ENCODE measurements at places on chromosomes 5 and 9.

- DNase-seq: no peak
These were observed 1.6 kb downstream of the CCL19 start for GRCh38 chr9:34689512-34689911.

DNA sequence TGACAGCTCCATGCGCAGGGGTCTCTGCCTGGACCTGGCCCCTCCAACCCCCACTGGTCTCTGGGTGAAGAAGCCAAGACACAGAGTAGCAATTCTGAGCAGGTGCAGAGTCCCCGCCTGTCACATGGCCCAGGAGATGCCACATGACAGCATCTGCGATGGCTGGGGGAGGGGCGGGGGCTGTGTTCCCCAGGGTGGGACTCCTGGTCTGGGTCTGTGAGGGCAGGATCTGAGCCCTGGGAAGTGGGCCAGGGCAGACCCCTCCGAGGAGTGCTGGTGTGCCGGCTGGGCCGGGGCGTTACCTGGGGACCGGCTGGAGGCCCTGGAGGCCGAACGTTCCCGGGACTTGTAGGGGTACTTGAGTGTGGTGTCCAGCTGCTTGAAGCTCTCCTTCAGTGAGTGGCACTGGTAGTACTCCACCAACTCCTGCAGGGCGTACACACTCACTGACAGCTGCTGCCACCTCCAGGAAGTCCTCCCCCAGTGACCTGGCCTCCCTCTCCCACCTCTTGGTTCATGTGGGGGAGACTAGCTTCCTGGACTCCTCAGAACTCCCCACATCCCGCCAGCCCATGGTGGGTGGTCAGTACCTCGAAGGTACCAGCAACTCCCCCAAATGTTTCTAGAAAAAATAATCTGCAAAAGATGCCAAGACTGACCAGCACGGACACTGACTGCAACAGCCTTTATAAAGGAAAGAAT lies 32.1 kb upstream of the SARDH start:
- no peak for DNase-seq

DNA sequence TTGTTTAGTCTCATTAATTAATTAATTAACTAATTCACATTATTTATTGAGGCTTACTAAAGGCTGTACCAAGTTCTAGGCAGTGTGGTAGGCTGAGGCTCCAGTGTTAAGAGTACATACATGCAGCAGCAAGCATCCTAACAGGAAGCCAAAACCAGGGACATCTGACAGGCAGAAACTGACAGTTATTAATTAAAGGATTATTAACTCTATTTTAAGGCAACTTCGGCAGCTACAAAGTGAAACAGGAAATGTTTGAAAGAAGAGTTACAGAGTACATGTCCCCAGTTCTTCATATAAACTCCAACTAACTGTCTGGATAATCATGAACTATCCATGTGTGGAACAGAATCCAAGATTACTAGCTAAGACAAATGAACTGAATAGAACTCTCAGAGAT lies 39.3 kb upstream of the GABRB2 start:
- no peak for DNase-seq

DNA sequence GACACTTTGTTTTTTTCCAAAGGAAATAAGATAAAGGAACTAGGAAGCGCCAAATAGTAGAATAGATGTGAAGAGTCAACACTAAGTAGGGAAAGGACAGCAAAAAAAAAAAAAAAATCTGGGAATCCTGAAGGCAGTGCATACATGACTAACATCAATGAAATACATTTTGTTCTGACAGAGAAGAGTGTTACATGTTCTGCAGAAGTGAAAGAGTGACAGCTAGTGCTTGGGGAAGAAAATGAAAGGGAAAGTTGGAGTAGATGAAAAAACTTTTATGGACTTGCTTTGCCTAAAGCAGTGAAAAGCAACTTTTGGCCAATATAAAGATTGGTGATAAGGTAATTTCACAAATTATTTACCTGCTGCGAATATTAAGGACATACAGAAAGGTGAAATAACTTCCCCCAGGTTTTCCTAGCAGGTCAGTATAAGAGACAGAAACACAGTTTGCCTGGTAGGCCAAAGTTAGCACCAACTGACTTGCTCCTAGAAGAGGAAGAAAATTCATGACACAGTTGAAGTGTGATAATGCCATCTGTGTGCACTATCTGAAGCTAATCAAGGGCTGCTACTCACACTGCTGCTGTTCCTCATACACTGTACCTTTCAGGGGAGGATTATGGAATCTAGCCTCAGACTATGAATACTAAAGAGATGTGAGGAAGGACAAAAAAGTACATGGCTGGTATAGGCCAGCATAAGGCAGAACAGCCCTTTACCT lies 38.6 kb downstream of the RANBP6 start:
- no peak for DNase-seq

DNA sequence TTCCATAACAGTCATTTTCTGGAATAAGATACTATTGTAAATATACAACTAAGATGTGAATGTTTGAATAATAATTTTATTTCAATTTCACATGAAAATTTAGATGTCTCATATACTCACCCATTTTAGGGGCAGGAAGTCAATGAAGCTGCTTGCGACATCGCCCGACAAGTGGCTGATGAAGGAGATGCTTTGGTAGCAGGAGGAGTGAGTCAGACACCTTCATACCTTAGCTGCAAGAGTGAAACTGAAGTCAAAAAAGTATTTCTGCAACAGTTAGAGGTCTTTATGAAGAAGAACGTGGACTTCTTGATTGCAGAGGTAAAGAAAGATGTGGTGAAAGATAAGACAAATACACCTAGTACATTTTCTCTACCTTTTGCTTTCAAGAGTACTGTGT lies 8.6 kb downstream of the BHMT start:
- DNase-seq: no peak

GRCh38 chr5:56574778-56575177 lies 240.6 kb upstream of the MAP3K1 start:
- no peak for DNase-seq

DNA sequence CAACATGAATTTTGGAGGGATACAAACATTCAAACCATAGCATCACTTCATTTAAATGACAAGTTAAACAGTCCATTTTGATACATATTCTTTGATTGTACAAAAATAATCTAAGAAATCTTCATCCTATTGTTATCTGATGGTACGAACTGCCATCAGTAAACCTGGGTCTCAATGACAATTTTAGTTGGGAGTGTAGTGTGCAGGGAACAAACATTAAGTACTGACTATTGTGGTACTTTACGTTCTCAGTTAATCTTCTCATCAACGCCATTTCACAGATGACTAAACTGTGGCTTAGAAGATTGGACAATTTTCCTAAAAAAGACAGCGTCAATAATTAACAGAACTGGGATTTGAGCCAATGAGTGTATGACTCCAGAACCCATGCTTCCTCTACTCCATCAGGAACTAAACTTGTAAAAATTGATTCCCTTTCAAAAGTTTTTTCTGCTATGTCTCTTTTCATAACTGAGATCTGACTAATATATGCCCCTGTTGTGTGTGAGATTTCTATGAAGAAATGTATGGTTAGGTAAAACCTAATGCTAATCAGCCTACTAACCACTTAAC lies 21.1 kb downstream of the TNPO1 start:
- DNase-seq: no peak

GRCh38 chr5:175393897-175394296 lies 50.1 kb downstream of the DRD1 start:
- no peak for DNase-seq

GRCh38 chr9:3047912-3048311 lies 204.0 kb upstream of the PUM3 start:
- DNase-seq: no peak

- DNase-seq: no peak
These were observed 30.7 kb downstream of the TSTD2 start for GRCh38 chr9:97602430-97602829.

- no peak for DNase-seq
These were observed 149.3 kb downstream of the GNAQ start for GRCh38 chr9:77882294-77882693.

DNA sequence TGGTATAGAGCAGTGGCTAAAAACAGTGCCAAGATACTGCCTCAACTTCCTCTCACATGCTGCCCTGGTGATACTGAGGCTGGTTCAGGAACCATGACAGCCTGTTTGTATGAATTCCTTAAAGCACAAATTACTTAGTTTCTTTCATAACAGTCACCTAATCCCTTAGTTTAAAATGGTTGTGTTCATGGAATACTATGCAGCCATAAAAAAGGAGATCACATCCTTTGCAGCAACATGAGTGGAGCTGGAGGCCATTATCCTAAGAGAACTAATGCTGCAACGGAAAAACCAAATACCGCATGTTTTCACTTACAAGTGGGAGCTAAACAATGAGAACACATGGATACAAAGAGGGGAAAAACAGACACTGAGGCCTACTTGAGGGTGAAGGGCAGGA lies 21.8 kb downstream of the ZFP62 start:
- DNase-seq: no peak

DNA sequence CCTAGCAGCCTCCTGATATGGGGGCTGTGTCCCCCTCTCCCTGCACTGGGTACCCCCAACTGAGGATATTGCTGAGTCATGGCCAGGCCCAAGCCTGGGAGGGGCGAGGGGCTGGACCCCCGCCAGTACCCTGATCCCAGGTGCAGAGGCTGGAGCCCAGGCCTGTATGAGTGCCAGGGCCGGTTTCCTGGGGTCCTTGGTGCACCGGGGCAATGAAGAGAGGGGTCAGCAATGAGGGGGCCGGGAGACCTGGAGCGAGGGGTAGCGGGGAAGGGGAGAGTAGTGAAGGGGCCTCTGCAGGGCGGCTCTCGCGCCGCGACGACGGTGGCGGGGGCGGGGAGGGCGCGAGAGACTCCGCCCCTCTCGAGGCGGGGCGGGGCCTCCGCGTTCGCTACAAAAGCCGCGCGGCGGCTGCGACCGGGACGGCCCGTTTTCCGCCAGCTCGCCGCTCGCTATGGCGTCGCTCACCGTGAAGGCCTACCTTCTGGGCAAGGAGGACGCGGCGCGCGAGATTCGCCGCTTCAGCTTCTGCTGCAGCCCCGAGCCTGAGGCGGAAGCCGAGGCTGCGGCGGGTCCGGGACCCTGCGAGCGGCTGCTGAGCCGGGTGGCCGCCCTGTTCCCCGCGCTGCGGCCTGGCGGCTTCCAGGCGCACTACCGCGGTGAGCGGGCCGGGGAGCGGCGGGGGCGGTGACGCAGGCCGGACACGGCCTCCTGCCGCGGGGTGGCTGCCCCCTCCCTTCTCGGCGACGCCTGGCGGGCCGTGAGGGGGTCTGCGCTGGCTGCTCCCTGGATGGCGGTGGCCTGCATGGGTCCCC lies at the start of gene SQSTM1:
SQSTM1 (plus strand) TSS at position 423 of the 815 bp plus-strand sequence; CDS start at position 455, 32 bp downstream.
- no peak for DNase-seq

DNA sequence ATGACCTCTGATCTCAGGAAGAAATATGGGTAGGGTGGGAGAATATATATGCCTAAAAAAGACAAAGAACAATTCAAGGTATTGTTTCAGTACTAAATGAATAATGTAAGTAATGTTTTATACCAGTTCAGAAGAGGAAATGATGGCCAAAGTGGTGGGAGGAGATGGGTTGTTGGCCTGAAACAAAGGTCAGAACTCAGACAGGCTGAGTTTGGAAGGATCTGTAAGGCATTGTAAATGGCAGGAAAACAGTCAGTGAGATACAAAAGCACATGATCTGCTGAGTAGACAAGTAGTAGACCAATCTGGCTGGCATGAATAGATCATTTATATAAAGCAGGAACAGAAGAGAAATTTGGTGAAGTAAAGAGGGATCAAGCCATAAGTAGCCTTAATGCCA lies 175.8 kb upstream of the PLCXD3 start:
- DNase-seq: no peak

GRCh38 chr5:39420482-39421145 lies 4.2 kb downstream of the DAB2 start:
- DNase-seq: no peak

GRCh38 chr5:652773-653350 lies 40.3 kb downstream of the TPPP start:
- no peak for DNase-seq

DNA sequence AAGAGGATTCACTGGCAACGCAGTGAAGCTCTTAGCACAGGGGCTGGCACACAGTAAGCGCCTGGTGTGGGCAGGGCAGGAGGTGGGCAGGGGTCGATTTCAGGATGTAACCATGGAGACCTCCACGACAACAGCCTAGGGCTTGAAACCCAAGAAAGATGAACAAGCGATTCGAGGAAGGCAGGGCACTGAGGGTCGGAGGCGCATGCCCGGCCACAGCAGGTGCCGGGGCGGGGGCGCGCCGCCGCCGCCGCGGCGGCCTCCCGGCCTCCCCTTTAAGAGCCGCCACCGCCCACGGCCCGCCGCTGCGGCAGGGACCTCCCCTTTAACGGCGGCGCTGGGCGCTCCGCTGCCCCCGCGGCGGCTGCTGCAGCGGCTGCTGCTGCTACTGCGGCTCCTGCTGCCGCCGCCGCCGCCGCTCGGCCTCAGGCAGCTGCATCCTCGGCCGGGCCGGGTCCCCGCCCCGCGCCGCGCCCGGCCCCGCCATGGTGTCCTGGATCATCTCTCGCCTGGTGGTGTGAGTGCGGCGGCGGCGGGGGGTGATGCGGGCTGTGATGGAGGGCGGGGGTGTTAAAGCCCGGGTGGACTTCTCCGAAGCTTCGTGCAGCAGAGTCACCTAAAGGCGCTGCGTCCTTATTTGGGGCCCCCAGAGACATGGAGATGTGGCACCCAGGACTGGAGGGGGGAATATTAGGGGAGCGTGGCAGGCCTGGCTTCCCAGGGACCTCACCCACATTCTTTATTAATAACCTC lies at the start of gene REEP2:
REEP2 (plus strand) TSS at position 334 of the 753 bp plus-strand sequence; CDS start at position 486, 152 bp downstream.
- no peak for DNase-seq

GRCh38 chr9:13427587-13427986 lies 148.1 kb upstream of the MPDZ start:
- DNase-seq: peak; percentile 86

GRCh38 chr9:100595391-100596199 lies 17.7 kb downstream of the CAVIN4 start:
- DNase-seq: peak; percentile 53

DNA sequence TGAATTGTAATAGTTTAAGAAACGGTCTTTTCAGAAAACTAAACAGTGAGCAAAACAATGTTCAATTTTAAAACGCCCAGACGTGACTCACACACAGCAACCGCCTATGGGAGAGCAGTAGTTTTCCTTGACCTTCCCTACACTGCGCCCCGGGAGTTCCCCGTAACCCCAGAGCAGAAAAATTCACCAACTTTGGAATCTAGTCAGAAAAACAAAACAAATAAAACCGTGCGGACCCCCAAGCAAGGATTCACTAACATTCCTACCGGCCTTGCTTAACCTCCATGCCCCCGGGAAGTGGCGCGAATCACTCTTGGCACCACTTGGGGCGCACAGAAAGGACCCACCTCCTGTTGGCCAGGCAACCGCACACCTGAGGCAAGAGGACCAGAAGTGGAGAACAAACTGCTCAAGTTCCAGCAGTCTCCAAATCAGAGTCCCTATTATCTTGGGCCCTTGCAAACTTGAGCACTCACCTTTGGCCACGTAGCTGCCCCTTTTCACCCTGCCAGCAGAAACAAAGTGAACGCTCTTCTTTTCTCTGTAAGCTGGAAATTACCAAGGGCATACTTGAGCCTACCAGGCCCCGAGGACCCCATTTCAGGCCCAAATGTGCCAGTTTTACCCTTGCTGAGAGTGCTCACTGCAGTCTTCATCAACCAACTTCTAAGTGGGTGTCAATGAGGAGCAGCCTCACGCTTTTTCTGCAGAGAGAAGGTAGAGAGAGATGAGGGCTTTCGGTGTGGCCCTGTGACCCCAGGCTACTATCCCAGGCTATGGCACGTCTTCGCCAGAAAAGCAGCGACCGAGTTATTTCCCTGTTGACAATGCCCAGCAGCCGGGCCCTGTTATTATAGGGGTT lies 189.7 kb downstream of the MEF2C start:
- DNase-seq: peak; percentile 27

GRCh38 chr9:13436591-13436990 lies 157.1 kb upstream of the MPDZ start:
- DNase-seq: no peak

GRCh38 chr5:57902095-57902494 lies 419.5 kb upstream of the ACTBL2 start:
- no peak for DNase-seq

Data from spinal cord (tissue), 10 donors.